ENCODE measurements at places on chromosomes 7 and 10. TPM values are rescaled to one million over a fixed set of nuclear protein-coding genes. Genes with fewer than 3 reads are reported as not detected.

The ACTR3C gene
- 2.0 TPM for total RNA-seq

The TFR2 gene
- 0.26 TPM for total RNA-seq

The FFAR4 gene
- total RNA-seq = not detected

The EBF3 gene
- 9.0 TPM for total RNA-seq

The GDF2 gene
- not detected for total RNA-seq

The MYOF gene
- total RNA-seq = 108 TPM

The GPR22 gene
- total RNA-seq = not detected

The OR2A1 gene
- total RNA-seq = not detected

The GNAT3 gene
- total RNA-seq = not detected

The PSTK gene
- total RNA-seq = 7.3 TPM

The CLRN3 gene
- total RNA-seq = not detected

The OR2F2 gene
- not detected for total RNA-seq

All from bronchial smooth muscle cell (primary cell).